ENCODE measurements at places on chromosomes 11 and 22.

DNA sequence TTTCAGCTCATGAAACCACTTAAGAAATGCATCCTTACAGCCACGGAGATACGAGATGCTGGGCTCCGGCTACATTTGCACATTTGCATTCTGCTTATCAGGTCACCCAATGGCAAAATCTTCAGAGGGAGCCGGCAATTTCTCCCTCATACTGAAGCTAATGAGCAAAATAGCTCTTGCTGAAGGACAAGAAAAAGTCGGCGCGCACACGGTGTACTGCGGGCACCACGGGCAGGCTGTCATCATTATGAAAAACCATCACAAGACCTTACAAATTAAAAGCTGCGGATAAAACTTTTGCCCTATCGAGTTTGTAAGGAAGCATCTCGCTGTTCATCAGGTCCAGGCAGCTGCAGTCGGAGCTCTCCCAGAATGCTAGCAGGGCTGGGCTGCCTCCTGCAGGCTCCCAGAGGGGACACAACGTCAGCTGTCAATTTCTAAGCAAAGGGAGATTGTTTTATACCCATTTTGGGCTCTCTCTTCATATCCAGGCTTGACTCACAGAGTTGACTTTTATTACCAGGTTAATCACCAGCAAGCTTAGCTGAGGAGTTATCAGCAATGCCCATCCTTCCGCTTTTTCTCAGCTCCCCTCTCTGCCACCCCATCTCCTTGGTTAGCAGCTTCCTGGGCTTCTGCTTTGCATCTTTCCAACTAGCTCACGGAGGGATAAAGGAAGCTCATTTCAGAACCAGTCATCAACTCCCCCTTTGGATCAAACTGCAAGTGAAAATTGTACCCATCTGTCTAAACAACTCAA is 375.1 kb downstream of the OPCML start:
- no peak for DNase-seq

DNA sequence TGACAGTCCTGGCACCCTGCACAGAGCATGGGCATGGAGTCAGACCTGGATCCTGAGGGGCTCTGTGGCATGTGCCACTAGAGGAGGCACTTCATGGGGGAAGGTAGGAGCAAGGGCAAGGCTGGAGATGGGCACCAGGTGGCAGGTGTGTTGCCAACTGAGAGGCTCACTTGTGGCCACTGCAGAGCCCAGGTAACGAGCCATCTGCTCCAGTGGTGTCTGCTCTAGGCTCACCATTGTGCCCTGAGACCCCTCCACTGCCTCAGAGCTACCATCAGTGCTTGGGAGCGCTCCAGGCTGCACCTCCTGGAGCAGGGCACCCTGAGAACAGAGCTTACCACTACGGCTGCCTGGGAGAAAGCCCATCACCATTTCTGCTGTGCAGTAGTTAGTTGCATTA is 1.3 kb upstream of the ZDHHC8 start:
- no peak for DNase-seq

GRCh38 chr11:74035264-74035663 is 26.4 kb upstream of the UCP3 start:
- DNase-seq = no peak

DNA sequence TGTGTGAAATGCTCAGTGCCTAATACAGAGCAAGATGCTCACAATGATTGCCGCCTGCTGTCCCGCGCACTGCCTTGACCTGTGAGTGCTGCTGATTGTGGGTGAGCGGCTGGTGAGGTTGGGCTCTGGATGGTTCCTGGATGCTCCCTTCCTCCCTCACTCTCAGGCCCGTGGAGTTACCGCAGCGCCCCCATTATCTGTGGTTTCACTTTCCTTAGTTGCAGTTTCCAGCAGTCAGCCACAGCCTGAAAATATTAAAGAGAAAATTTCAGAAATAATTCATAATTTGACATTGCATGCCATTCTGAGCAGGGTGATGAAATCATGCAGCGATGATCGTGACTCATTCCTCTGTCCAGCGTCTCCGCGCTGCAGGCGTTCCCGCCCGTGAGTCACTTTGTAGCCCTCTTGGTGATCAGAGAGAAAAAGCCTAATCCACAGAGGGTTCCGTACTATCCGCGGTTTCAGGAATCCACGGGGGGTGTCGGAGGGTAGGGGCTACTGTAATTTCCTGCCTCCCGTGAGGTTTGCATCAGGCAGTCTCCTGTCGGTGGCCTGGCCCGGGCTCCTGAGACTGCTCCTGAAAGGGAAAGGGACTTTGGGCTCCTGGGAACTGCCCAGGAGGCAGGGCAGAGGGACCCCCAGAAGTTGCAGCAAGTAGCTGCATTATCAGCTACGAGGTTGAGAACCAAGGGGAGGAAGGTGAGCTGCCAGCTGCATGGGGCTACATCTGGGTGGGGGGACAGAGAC is 10.6 kb downstream of the RPL3 start:
- DNase-seq = no peak

- no peak for DNase-seq
Observed at GRCh38 chr11:28763876-28764275, 655.7 kb downstream of the METTL15 start.

DNA sequence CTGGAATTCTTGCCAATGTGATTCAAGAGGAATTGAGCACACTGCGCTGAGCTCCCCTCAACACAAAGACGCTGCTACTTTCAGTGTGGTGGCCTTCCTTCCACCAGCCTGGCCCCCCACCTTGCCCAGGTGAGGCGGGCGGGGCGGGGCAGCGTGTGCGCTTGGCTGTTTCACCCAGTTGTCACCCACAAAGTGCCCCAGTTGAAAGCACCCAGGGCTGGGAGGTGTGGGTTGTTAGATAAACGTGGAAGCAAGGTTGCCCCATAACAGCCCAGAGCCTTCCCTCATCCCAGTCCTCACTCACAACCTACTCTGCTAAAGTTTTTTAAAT is 43.1 kb downstream of the CACNG2 start:
- no peak for DNase-seq

DNA sequence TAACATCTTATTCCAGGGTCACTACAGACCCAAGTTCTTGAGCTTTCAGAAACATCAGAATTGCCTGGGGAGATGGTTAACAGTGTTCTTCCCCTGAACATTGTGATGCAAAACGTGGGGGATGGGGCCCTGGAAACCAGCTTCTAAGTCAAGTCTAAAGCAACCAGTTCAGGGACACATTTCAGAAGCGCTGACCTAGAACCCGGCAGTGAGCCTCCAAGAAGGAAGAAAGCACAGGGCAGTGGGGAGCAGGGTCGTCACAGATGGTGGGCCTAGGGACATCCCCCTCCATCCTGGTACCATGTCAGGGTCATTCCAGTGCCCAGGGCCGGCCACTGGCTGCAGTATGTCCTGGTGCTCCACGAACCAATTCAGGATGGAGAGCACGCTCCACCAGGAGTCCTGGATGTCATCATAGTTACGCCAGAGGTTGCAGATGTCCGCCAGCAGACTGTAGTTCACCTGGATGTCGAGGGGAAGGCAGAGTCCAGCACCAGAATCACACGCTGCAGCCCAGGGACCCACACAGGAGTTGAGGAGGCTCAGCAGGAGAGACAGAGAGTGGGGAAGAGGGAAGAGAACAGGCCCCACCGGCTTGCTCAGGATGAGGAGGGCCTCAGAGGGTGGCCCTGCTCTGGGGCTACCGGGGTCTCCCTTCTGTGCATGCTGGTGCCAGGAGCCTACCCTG is 5.0 kb downstream of the NAGA start:
- DNase-seq = no peak

DNA sequence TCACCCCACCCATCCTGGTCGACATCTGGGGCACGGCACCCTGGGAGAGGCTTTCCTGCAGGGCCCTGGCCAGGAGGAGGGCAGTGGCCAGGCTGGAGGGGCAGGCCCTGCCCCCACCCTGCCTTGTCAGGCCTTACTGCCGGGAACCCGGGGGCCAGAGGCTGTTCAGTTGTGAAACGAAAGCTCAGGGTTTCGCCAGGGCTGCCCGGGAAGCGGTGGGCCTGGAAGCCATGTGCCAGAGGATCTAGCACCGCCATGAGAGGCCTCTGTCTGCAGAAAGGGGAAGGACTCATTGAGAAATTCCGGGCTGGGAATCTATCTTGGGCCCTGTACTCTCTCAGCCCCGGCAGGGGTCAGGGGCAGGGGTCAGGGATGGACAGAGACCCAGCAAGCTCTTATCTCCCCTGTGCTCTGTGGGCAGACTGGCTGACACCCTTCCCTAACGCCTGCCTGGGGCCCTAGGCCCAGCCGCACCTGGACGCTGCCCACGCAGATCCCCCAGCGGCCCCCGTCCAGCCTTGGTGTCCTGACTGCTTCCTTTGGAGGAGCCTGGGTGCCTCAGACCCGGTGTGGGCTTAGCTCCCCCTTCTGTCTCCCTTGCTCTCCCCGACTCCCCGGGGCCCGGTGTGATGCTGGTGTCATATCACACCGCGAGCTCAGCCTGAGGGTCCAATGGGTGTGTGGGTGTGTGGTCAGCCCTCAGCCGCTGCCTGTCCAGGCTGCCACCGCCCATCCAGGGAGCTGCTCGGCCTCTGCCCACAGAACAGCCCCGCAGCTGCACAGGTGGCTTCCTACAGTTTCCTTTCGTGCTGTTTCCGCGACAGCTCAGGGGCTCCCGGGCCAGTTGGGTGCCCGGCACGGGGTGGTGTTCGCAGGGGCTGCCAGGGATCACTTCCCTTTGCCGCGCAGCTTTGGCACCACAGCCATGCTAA is 6.5 kb downstream of the PIM3 start:
- DNase-seq = no peak

- no peak for DNase-seq
Observed at GRCh38 chr22:38462960-38463784, 4.7 kb upstream of the KDELR3 start.

- DNase-seq = no peak
Observed at GRCh38 chr22:34045311-34045710, 125.0 kb upstream of the LARGE1 start.

Data from iPS DF 6.9 (cell line).